Putamen (tissue), 1 donor: ENCODE measurements at places on chromosomes 13 and 19.

GRCh38 chr19:47896773-47897172 lies 10.7 kb upstream of the SULT2A1 start:
- DNase-seq, result no peak

- DNase-seq, result peak; percentile 60
These were observed 5.1 kb upstream of the SPACA6 start for GRCh38 chr19:51687791-51688670.

DNA sequence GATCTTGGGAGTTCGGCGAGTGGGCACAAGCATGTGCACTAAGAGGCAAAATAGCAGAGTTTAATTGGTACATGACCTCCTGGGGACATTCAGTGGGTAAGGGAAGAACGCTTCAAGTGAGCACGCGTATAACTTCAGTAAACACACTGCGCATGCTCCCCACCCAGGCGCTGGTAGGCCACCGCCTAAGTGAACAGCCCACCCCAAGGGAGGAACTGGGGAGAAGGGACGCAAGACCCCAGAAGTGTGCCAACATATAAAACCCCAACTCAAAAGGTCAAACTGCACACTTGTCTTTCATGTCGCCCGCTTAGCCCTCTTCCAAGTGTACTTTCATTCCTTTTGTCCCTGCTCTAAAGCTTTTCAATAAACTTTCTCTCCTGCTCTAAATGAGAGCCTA lies 10.5 kb upstream of the NTN5 start:
- DNase-seq, result peak; percentile 82

DNA sequence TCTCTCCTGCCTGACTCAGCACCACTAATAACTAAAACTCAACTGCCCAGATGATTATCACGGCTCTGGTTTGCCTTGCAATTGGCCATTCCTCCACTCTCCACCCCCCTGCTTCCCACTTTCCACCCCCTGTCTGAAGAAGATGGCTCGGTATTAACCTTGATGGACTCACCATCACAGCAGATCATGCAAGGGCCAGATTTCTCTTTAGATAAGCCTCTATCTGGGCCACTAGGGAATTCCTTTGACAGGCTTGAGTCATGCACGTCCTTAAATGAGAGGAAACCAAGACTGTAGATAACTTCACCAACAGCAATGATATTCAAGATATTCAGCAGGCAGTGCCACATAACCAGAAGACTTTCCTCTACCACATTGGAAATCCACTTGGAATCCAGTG lies 131.1 kb upstream of the NBEA start:
- no peak for DNase-seq

DNA sequence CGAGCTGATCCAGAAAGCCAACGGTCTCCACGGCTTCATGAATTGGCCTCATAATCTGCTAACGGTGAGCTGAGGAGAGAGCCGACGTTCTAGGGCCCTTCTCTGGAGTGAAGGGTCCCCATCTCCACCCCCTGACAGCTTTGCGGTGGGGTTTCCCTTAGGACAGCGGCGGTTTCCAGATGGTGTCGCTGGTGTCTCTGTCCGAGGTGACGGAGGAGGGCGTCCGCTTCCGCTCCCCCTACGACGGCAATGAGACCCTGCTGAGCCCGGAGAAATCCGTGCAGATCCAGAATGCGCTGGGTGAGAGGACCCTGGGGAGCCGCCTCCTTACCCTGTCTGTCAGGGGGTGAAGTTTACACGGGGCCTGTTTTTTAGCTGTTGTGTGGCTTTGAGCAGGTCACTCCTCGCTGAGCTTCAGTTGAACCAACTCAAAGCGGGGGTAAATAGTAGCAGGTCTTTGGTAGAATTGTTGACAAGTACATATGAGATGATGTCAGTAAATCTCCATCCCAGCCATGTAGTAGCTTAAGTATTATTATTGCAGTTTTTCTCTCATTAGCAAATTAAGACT lies 801 bp downstream of the QTRT1 start:
- DNase-seq, result no peak

DNA sequence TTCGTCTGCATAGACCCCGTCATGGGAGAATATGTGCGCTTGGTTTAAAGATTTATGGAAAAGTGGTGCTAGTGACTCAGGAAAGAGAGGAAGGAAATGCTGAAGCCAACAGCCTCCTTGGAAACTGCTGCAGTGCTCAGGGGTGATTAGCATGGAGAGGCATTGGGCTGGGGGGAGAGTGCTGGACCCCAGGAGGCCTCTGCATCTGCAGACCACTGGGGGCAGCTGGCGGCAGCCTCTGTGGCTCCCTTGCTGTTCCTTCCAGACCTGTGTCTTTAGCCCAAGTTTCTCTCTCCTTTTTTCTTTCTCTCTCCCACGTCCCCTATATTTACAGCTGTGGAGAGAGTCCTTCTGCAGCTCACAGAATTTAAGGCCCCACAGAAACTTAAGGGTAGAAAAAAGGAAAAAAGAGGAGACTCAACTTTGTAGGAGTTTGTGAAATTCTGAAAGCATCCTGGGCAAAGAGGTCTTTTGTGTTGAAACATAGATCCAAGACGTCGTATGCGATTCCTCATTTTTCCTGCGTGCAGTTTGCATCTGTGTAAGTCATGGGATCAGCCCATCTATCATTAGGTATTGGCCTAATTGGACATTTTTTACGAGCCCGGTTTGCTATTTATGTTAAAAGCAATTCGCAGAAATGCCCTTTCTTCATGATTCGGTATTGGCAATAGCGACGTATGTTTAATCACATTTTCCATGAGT lies 116.2 kb upstream of the ZNF536 start:
- DNase-seq, result no peak

DNA sequence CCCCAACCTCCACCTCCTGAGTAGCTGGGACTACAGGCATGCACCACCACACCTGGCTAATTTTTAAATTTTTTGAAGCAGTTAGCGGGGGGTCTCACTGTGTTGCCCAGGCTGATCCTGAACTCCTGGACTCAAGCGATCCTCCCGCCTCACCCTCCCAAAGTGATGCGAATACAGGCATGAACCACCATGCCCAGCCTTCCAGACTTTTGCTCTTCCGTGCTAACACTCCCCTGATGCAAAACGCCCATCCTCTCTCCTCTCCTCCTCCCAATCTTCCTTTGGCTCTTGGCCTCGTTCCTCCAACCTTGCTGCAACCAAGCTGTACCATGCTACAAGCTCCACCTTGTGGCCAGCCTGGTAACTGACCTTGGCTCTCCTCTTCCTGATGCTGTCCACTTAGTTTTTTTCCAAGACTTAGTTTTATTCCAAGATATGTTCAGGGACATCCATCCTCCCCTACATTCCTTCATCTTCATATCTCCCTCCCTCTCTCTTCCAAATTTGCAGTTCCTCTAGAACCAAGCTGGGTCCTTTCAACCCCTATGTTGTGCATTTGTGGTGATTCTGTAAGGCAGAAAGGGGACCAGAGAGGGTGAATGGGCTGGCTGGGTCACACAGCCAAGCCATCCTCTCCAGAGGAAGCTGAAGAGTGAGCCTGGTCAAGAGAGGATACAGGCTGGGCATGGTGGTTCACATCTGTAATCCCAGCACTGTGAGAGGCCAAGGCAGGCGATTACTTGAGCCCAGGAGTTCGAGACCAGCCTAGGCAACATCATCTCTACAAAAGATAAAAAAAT lies 32.8 kb downstream of the TINCR start:
- no peak for DNase-seq

DNA sequence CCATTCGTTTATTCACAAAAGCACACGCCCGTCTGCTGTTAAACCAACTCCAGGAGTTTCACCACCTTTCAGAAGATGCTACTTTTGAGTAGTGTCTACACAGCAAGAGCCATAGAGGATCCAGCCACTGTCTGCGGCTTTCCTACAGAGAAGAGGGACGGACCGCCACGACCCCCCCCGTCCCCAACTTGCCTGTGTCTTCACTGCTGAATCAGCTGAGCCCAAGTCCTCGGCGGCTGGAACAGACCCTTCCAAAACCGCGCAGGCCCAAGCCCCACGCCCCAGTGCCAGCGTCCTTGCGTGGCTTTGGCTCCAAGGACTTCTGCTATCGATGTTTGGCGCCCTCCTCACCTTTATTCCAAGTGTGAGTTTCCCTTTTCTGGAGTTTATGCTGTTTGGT lies 65.1 kb downstream of the SPACA7 start:
- DNase-seq, result no peak

DNA sequence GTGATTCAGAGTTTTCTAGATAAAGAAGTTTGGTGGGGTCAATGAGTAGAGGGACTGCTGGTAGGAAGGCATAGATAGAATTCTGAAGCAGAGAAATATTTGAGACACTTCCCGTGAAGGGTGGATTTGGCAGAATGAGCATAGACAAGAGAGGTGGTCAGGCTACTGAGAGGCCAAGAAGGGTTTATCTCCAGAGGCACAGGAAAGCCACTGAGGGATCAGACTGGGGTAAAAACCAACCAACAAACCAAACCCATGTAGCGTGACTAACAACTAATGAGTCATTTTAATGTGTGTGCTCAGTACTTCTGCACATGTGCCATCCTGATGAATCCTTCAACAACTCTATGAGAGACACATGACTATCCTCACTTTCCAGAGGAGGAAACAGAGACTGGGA lies 60.0 kb upstream of the SERP2 start:
- DNase-seq, result no peak

GRCh38 chr13:88800505-88800904 lies 1129.3 kb downstream of the SLITRK5 start:
- no peak for DNase-seq

DNA sequence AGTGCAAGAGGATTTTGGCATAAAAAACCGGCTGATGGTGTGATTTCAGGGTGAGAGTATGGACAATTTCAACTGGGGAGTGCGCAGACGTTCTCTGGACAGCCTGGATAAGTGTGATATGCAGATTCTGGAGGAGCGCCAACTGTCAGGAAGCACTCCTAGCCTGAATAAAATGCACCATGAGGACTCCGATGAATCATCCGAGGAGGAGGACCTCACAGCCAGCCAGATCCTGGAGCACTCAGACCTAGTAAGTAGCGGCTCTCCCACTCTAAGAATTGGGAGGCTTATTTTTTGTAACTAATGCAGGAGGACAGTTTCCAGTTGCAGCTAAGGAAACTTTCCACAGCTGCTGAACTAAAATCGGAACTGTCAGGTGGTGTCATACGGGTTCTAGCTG lies 53.6 kb downstream of the ZAR1L start:
- peak; percentile 64 for DNase-seq

DNA sequence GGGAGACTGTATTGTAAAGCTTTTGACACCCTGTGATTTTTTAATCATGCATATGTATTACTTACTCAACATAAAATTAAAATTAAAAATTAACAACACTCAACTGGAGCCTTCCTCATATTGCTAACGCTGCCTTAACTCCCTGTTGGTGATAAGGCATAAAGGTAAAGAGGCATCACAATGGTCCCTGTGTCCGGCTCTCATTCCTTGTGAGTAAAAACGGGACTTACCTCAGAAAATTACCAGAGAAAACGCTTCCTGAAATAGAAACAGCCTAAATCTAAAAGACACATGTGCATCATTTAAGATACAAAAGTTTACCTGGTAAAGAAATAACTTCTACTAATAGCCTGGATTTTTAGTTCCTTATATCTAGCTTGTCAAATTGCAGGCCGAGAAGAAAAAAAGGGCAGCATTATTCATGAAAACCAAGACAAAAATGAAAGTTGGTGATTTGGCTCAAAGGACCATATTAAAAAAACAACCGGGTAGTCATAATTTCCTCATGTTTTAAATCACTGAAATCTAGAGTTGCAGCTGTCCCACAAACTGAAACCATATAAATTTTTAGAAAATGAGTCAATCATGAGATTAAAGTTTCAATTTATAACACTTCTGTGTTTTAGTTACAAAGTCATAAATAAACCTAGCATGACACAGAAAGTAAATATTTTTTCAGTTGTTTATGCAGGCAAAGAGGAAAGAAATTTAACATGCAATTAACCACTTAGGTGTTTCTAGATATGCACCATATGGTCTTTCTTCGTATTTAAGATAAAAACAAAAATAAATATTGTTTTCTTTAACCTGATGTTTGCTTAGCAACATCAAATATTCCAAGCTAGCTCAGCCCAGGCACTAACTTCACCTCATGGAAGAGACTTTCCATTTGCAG lies 94.7 kb downstream of the MIPEP start:
- no peak for DNase-seq

DNA sequence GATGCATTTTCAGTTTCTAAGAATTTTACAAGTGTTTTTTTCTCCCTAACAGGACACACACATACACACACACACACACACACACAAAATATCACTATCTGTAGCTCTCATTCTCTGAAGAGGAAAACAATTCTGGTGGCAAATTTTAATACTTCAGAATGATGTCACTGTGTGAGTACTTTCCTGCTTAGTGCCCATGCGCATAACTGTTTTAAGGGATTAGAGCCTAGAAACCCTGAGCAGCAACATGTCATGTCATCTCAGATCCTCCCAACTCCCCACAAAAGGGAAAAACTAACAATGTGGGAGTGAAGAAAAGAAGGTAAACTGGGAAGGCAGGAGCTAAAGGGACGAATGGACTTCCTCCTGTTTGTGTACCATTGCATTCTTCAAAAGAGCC lies 401.2 kb downstream of the SPRY2 start:
- no peak for DNase-seq

DNA sequence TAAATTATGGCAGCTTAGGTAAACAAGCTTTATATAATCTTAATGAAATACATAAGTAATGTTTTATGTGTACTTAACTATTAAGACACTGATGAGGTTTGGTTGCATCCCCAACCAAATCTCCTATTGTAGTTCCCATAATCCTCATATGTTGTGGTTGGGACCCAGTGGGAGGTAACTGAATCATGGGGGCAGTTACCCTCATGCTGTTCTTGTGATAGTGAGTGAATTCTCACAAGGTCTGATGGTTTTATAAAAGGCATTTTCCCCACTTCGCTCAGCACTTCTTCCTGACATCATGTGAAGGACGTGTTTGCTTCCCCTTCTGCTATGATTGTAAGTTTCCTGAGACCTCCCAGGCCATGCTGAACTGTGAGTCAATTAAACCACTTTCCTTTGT lies 212.7 kb downstream of the DIAPH3 start:
- DNase-seq, result no peak

- DNase-seq, result no peak
These were observed 37.4 kb downstream of the ERICH4 start for GRCh38 chr19:41480336-41480735.

- no peak for DNase-seq
These were observed 318.2 kb downstream of the MYO16 start for GRCh38 chr13:108947551-108948030.

GRCh38 chr19:56105090-56105701 lies 15.9 kb downstream of the ZNF787 start:
- DNase-seq, result peak; percentile 58

DNA sequence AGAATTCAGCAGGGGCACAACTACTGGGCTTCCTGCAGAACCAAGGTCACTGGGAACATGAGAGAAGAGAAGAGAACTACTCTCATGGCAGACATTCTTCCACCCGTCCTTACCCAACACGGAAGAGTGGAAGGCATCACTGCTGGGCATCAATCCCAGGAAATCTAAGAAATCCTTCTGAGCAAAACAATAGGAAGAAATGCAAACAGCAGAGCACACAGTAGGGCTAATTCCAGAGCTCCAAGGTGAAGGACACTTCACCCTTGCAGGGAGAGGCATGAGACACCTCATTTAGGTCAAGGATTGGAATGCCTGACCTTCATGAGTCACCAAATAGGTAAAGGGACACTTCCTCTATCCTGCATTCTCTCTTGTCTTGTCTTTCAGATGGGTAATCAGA lies 2.8 kb downstream of the ERVV-2 start:
- no peak for DNase-seq

- DNase-seq, result no peak
These were observed 46.9 kb downstream of the SOX1 start for GRCh38 chr13:112113851-112114250.

- no peak for DNase-seq
These were observed 64.3 kb downstream of the MBNL2 start for GRCh38 chr13:97286317-97287046.

- no peak for DNase-seq
These were observed 16.2 kb downstream of the UNC13A start for GRCh38 chr19:17671906-17672305.
